NCI-H2081 treated with DMSO at 0.1 percent for 48 hours (cell line): ENCODE measurements at places on chromosomes 7 and 10.

GRCh38 chr10:78577712-78578111 is 491.1 kb upstream of the ZMIZ1 start:
- no peak for DNase-seq

DNA sequence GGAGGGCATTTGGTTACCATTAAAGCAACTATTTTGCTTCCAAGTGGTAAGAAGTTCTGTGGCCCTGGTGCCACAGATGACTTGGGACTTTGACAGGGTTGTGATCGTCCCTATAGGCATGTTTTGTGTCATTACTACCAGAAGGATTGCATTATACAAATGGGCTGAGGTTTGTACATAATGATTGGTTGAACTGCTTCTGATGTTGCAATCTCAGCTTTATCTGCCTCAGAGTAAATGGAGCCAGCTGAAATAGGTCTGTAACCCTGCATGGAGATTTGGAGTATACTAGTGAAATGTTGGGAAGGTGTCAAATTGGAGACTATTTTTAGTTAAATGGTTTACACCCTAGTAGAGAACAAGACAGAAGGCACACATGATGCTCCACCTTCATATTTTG is 46.1 kb upstream of the SEPTIN7 start:
- no peak for DNase-seq

- no peak for DNase-seq
Observed at GRCh38 chr7:122746948-122747347, 44.2 kb upstream of the RNF148 start.

GRCh38 chr7:25558605-25559004 is 330.3 kb upstream of the NPVF start:
- no peak for DNase-seq

- no peak for DNase-seq
Observed at GRCh38 chr7:41916450-41916927, 213.6 kb upstream of the INHBA start.

DNA sequence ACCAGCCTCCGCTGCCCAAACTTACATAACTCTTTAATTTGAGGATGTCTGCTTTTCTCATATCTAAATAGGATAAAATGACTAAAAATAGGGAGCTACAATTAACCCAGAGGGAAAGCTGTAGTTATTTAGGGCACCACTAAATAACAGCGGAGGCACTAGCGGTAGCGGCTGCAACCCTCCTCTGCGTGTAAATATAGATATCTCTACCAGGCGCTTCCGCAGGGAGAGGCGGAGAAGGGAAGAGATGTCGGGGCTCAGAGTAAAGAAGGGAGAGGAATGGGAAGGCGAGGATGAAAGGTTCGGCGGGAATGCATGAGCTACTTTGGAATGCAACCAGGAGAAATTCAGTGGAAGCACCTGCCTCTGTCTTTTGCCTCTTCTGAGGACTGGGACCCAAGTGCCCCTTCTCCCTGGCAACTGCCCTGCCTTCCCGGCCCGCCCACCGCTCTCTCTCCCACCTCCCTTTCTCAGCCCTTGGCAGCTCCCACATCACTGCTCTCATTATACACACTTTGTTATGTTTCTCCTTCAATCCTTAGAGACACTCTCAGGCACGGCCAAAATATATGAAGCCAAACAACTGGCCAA is 698.3 kb downstream of the PARD3 start:
- no peak for DNase-seq

DNA sequence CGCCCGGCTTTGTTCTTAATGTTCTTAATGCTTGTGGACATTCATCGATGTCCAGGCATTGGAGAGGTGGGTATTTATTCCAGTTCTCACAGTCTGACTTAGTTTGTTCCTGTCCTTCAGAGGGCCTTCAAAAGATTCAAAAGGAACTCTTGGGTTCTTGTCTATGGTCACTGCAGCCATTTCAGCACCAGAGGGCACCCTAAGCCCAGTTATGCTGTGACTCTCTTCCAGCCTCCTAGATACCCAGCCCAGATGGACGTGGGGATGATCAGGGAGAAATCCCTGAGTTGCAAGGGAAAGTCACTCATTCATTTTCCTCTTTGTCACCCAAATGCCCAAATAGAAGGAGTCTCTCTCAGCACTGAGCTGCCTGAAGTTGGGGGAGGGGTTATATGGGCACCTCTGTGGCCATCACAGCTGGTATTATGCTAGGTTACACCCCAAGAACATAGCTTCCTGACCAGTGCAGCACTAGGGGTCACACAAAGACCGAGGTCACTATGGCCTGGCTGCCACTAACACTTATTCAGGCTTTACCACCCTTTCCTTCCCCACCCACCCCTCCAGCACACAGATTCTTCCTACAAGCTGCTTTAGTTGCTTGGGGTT is 26.5 kb upstream of the CCDC126 start:
- peak; percentile 25 for DNase-seq

GRCh38 chr10:20144268-20144667 is 328.0 kb downstream of the PLXDC2 start:
- no peak for DNase-seq

GRCh38 chr7:98115746-98116525 is 9.3 kb downstream of the LMTK2 start:
- no peak for DNase-seq

DNA sequence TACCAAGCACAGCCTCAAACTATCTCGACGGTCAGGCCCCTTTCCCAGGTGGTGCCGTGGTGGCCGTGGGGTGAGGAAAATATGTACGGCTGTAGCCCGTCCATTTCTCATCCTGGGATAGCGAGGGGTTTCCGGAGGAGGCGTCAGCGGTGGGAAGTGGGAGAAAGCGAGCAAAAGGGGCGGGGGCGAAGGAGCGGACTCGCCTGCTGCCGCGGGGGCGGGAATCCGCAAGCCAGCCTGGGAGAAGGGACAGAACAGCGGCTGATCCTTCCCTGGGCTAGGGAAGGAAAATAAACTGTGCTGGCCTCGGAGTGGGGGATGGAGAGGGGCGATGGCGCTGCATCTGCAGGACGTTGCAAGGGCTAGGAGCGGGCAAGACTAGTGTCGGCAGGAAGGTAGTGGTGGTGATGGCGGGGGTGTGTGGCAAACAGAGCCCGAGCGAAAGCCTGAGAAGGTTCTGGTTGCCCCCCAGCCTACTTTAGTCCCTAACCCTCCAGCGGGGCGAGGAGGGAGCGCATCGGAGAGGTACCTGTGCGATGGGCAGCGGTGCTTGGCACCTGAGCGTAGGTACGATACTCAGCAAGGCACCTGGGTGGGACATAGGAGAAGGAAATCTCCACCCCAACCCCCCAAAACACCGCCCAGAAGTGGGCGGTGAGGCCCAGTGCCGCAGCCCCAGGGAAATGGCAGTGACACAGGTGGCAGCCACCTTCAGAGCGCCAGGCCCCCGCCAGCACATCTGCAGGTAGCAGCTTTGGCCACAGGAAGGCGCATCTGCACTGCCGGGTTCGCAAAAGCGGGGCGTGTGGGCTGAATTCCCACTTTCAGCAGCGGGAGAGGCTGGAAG is 49.9 kb upstream of the STEAP1B start:
- no peak for DNase-seq

DNA sequence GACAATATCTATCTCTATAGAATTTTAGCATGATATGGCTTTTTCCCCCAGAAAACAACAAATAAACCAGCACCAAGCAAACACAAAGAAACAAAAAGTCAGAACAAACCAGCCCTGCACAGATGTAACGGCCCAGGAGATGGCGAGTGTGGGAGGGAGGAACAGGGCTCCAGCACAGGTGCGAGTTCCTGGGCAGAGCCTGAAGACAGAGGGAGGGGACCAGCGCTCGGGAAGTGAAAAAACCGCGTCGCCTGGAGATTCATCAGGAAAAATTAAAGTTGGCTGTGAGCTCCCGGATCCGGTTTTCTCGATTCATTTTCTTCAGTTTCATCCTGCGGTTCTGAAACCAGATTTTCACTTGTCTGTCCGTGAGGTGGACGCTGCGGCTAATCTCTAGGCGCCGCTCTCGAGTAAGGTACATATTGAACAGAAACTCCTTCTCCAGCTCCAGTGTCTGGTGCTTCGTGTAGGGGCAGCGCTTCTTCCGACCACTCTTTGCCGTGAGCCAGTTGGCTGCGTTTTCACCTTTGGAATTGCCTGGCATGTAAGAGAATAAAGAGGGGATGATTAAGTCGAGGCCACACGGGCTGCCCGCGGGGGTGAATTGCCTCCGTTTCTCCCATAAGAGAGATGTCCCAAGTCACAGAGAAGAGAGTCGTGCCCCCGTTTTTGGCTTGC is 2.3 kb downstream of the HOXA10 start:
- no peak for DNase-seq

DNA sequence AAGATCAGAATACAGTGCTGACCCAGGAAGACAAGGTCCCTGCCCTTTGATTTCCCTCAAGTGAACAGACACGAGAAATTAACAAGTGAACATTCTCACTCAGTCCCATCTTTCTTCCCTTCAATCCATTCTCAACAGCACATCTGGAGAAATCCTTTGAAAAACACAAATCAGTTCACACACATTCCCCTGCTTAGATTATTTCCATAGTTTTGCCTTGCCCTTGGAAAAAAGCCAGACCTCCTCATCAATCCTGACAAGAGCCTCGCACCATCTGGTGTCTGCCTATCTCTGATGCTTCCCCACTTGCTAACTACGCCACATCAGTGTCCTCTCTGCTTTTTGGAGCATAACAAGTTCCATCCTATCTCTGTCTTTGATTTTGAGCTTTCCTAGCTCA is 94.4 kb upstream of the KIAA1217 start:
- no peak for DNase-seq

DNA sequence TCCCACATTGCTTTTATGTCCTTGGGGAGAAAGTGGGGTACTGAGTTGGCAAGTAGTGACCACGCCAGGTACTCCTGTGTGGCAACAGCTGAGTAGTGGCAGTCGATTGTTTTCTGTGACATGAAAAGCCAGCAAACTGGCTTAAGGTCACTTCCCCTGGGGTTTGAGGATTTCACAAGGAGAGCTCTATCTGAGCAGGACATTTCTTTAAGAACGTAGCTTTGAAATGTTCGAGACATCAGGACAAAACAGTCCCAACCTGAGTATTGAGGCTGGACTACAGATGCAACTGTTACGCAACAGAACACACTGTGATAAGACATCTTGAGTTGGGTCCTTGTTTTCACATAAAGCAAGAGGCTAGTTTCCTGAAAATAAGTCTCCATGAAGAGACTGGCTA is 146.7 kb upstream of the KLF14 start:
- DNase-seq = no peak

DNA sequence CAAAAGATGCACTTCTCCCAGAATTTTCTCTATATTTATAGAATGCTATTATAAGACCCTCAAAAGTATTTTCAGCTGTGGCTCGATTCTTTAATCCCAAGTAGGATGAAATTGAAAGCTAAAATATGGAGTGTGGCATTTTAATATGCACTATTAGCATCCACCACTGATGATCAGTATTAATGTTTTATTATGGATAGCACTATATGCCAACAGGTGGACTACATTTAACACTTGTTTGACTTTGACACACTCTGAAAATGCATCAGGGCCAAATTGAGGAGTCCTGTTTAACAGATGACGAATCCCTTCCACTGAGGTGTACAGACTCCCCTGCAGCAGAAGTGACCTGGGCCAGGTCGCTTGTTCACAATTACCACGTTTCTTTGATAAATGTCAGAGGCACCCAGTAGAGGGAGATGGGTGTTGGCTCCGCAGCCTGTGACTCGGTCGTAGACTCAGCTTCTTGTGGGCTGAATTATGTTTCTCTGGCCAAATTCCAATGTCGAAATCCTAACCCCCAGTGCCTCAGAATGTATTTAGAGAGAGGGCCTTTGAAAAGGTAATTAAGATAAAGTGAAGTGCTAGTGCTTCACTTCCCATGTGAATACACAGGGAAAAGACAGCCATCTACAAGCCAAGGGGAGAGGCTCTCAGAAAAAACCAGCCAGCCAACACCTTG is 48.1 kb downstream of the WIPF3 start:
- DNase-seq = no peak

DNA sequence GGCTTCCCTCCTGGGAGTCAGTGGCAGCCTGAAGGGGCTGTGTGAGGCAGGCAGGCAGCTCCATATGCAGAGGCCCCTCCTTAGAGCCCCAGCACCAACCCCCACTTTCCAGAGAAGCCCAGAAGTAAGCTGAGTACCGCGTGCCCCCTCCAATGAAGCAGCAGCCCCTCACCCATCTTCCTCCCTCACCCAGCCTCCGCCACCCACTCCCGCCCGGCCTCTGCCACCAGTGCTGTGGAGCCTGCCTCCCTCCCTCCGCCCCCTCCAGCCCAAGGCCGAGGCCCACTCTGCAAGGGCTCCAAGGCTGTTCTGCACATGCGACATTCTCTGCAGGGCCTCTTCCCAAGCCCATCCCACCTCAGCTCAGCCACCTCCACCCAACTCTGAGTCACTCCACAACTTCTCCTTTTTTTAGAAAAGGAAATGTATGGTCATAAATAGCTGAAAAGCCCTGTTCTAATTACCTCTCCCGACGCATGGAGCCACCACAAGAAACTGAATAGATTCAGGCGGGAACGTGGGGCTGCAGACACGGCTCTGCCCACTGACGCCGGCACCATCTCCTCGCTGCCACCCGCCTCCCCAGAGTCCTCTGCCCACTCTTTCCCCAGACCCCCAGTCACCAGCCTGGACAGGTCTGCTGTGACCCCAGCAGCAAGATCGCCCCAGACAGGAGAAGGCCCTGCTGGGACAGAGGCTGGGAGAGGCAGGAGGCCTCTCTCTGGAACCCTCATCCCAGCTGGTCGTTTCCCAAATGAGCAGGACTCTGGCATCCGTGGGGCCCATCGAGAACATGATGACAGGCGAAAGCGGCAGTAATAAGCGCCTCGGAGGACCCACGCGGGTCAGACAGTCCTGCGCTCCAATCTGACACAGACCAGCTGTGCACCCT is 213.9 kb downstream of the MAD1L1 start:
- no peak for DNase-seq

DNA sequence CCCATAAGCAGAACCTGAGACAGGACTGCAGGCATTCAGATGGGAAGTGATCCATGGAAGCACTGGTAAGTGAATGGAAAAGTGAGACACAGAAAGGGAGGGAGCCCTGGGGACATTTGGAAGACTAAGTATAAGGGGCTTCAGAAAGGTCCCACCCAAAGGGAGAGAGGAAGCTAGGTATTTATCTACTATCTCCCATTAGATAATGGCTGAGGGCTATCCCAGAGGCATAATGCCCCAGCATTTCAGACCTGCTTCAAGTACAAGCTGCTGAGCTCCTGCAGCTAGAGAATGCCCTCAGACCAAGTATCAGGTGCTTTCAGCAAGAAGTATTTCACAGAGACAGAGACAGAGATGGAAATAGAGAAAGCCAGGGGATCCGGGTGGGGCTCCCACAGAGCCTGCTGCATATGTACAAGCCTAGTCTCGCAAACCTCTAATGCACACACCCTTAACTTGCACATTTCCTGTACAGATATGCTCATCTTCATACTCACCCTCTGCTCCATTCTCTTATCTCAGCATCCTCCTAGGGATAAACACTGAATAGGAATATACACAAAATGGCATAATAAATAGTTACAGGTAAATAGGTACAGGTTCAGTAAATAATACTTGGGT is 20.2 kb downstream of the KDM7A start:
- DNase-seq = no peak
